ENCODE measurements at places on chromosomes 2 and 18.

- no peak for DNase-seq
These were observed 300.4 kb upstream of the TNP1 start for GRCh38 chr2:217160103-217160743.

GRCh38 chr2:60446413-60447267, 106.8 kb downstream of the BCL11A start:
- no peak for DNase-seq

GRCh38 chr2:20473128-20473527, 26.3 kb downstream of the RHOB start:
- DNase-seq, result no peak

- DNase-seq, result no peak
These were observed 78.0 kb upstream of the TANC1 start for GRCh38 chr2:158890296-158890905.

DNA sequence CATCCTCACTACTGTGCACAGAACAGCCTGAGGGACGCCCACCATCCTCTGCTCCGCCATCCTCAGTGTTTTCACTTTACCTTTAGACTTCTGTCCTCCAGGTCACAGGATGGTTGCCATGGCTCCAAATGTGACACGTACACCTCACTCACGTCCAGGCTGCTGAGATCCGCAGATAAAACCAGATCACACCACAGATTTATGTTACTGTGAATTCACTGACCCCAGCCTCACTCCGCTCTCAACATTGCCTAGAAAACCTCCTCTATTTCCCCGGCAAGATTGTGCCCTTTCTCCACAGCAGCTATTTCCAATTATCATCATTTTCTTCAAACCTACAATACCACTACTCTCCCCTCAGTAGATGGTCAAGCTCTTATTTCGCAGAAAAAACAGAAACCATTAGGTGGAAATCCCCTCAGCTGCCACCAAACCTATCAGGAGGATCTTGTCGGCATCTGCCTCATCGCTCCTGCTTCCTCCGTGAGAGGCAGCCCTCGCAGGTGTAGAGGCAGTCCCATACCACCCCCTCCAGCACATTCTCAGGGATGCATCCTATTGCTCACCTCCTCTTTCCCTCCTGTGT, 49.8 kb upstream of the SLC1A4 start:
- no peak for DNase-seq

GRCh38 chr18:75742516-75742915, 315.0 kb upstream of the SMIM21 start:
- no peak for DNase-seq

GRCh38 chr18:79356435-79356834, 39.3 kb upstream of the NFATC1 start:
- DNase-seq, result no peak

DNA sequence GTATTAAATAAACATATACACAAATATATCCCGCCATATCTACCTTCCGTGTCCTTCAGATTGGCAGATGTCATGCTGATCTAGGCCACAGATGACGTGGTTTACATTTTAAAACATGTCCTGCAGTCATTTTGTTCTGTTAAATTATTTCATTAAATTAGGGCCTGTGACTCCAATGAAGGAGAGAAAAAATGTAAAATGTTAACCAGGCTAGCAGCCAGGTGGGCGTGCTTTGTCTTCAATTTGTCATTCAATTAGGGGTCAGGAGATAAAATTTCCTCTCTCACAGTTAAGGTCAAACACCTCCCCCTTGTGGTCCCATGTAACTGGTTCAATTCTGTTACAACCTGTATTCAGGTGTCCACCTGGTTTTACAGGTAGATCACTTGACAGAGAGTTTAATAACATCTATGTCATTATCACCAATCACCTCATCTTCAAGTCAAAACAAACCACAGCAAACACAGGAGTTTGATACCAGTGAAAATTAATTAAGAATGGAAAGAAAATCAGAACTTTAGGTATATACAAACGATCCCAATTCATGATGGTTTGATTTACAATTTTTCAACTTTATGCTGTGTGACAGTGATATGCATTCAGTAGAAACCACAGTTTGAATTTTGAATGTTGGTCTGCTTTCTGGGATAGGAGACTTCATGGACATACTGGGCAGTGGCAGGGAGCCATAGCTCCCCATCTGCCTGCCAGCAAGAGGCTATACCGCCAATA, 339.4 kb downstream of the CMPK2 start:
- no peak for DNase-seq

GRCh38 chr2:178819147-178819875, 12.1 kb upstream of the TTN start:
- DNase-seq, result no peak

DNA sequence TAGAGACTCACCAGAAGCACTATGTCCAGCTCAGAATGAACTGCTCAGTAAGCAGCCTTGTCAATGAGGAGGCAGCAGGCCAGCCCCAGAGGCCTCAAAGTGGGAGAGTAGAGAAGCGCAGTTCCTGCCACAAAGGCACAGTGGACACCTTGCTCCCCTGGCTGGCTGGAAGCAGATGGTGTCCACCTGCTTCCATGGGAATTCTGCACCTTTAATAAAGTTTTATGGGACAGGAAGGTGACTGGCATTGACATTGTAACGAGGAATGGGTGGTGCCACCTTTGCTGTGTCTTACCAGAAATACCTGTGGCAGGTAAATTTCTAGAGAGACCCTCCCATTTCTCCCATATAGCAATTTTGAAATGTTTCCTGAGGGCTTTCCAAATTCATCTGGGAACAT, 6.7 kb upstream of the IL1B start:
- DNase-seq, result no peak

DNA sequence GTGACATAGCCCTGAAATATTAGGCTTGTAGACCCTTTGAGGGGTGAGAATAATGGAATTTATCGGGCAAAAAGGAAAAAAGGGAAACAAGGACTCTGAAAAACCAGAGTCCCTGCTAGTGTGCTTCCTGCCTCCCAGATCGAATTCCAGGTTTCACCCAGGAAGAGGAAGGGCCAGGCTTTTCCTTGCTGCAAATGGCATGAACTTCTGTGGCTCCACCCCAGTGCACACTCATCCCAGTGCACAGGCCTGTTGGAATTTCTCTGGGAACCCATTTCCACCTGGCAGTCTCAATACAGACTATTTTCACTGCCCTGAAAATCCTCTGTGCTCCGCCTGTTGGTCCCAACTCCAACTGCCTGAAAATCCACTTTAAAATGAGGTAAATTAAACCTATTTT, 29.9 kb downstream of the C18orf54 start:
- DNase-seq, result no peak

- no peak for DNase-seq
These were observed 32.8 kb upstream of the ACKR3 start for GRCh38 chr2:236536727-236537398.

GRCh38 chr2:84807063-84807485, 73.8 kb downstream of the TRABD2A start:
- no peak for DNase-seq

- no peak for DNase-seq
These were observed 37.1 kb downstream of the AGFG1 start for GRCh38 chr2:227509076-227509475.

- DNase-seq, result no peak
These were observed 18.4 kb downstream of the DNER start for GRCh38 chr2:229695961-229696360.

GRCh38 chr18:58847383-58848071, 17.1 kb upstream of the ZNF532 start:
- DNase-seq, result no peak

DNA sequence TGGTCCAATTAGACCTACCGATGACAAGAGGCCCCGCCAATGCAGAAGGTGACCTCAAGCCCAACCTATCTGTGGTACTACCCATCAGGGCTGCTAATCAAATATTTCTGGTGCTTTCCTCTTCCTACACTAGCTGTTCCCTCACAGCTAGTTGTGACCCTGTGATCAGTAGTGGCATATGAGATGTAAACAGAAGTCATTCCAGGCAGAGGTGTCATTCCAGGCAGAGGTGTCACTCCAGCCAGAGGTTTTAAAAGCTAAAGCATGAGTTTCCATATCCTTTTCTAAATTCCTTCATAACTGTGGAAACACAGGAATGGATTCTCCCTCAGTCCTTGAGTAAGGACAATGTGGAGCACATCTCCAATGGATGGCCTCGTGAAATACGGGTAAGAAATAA, 110.9 kb upstream of the DNAJC10 start:
- no peak for DNase-seq

- DNase-seq, result no peak
These were observed 64.1 kb downstream of the PTPN4 start for GRCh38 chr2:119823734-119824334.

DNA sequence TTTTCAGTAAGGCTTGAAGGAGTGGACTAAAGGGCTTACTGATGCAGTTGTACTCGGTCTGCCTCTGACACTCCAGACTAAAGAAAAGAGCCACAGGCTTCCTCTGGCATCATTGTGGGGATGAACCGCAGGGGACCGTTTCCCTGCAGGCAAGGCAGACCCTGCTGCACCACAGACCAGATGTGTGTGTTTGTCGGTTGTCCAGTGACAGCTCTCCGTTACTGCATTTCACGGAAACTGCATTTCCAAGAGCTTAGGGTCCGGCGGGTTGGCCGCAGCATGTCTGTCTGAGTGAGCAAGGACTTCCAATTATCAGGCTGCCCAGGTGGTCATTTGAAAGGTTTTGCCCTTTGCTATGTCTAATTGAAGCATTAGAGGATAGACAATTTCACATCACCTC, 98.1 kb downstream of the FAM210A start:
- DNase-seq, result no peak

DNA sequence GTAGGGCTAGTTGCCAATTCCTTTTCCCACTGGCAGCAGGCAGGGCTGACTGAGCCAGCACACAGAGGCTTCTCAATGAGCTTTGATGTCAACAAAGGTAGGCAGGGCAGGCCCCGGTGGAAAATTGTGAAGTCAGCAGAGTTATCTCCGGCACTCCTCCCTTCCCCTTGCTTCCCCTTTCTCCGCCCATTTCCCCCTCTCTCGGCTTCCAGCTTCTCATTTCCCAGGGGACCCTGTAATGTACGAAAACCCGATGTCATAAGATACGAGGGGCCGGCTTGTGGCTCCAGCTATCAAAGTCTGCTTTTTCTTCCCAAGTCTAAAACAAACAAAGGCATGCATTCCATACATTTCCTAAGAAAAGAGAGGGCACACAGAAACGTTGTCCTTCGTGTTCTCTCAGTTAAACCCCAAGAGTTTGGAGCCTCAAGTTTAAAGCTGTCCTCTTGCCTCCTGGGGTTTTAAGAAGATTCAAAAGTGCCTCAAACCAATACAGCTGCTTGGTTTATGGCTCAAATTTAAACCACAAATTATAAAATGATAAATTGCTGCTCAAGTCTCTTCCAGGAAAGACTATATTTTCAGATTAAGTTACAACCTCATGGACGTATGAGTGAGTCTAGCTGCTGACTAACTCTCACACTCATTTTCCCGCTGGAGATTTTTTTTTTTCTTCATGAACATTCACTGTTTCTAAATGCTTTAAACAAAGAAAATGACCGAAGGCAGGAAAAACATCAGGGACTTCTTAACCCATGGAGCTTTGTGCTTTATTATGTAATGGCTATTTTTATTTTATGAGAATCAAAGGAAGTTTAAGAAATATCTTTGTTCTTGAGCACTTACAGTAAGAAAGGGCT, 27.2 kb upstream of the EML4 start:
- no peak for DNase-seq

DNA sequence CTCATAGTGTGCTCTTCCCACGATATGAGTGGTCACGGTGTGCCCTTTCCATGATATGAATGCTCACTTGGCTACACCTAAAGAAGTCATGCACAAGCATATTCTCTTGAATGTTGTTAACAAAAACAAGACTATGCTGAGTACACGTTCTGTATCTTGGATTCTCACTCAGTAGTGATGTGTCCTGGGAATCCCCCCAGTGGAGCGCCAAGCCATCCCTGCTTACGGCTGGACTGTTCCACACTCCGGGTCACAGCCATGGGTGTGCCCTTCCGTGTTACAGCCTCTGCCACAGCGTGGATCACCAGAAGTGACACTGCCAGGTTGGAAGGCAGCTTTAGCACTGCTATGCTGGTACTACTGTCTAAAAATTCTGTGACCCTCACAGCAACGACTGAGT, 59.1 kb downstream of the TPO start:
- no peak for DNase-seq
